ENCODE measurements at places on chromosomes 5 and 9.

DNA sequence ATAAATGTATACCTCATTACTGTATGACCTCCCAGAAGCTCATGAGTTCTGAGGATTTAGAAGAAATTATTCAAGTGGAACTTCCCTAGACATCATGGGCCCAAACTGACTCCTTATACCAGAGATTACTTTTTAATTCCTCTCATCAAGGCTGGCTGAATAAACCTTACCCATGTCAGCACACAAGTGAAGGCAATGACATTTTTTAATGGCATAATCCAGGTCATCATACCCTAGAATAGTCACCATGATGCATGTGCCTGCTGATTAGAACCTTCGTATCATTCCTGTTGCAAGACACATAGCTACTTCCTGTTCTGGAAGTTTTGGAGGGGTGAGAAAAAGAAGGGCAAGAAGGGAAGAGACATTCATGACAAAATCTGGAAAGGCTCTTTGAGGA lies 49.8 kb upstream of the IFNK start:
- no peak for DNase-seq

GRCh38 chr5:67146574-67146973 lies 50.0 kb downstream of the CD180 start:
- no peak for DNase-seq

DNA sequence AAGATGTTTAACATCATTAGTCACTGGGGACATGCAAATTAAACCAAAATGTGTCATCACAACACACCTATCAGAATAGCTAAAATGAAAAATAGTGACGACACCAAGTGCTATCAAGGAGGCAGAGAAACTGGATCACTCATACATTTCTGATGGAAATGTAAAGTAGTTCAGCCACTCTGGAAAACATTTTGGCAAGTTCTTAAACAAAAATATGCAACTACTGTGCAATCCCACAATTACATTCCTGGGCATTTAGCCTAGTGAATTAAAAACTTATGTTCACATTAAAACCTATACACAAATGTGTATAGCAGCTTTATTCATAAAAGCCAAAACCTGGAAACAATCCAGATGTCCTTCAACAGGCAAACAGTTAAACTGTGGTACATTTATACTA lies 53.1 kb downstream of the SVEP1 start:
- no peak for DNase-seq

DNA sequence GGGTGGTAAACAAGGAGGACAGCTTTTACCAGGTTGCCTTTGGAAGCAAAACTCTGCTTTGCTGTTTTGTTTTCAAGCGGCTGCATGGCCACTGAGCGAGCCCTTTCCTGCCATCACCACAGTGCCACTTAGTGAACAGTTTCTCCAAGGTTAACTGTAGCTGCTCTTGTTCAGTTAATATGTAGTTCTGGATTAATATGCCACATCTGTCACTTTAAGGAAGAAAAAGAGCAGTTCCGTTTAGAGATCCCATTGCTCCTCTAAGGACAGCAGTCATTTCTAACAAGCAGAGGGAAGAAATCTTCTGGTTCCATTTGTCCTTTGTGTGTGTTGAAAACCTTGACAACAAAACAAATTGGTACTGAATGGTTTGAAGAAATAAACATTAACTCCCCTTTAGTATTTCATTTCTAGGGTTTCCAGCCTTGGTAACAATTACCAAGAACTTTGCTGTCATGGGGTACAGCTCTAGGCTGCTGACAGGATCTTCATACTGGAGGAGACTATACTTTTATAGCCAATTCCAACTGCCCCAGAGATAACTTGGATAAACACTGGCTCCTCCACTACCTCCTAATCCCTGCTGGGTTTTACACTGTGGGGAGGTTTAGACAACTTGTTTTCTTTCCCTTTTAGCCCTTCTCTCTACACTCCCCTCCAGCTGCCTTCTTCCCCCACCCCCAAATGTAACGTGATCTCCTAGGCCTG lies 10.3 kb upstream of the ABL1 start:
- no peak for DNase-seq

DNA sequence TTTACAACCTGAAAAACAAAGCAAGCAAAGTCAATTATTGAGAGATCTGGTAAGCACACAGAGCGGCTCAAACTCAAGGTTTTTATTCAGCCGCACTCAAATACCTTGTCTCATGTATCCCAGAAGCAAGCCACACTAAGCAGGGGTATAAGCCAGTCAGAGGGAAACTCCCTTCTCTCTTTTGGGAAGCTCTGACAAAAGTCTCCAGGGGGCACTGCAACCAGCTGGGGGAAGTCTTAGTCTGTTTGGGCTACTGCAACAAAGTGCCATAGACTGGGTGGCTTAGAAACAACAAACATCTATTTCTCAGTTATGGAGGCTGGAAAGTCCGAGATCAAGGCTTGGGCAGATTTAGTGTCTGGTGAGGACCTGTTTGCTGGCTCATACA lies 246.0 kb downstream of the ENC1 start:
- no peak for DNase-seq

GRCh38 chr5:25688156-25688555 lies 1043.4 kb upstream of the CDH10 start:
- DNase-seq = no peak

- DNase-seq = no peak
These were observed 104.4 kb downstream of the ACTL7B start for GRCh38 chr9:108751369-108751768.

DNA sequence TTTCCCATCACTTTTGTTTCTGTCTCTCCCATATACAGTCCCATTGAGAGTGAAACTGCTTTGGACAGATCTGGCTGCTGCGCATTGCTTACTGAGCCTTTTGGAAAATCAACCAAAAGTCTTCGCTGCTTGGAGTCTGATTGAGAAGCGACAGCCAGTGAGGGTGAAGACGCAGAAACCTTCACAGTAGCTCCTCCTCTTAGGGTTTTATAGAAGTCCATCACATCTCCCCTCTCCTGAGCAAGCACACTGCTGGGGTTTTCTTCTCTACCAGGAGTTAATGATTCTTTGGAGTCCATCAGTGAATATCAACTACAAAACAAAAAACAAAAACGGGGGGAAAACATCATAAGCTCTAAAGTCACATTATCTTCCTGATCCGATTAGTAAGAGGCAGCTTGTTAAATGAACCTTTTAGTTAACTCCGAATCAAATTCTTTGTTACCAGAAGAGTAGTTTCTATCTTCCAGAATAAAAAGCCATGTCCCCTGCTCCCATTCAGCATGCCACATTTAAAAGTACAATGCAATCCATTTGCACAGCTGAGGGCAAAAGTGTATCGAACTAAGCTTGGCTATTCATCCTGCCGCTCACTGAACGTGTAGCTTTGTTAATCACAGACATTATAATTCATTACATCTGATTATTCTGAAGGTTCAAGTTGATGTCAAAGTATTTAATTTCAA lies 2.8 kb downstream of the NR3C1 start:
- DNase-seq = no peak

GRCh38 chr5:59564895-59565294 lies 328.6 kb downstream of the PDE4D start:
- no peak for DNase-seq

GRCh38 chr5:41371738-41372137 lies 138.7 kb downstream of the PLCXD3 start:
- DNase-seq = no peak

DNA sequence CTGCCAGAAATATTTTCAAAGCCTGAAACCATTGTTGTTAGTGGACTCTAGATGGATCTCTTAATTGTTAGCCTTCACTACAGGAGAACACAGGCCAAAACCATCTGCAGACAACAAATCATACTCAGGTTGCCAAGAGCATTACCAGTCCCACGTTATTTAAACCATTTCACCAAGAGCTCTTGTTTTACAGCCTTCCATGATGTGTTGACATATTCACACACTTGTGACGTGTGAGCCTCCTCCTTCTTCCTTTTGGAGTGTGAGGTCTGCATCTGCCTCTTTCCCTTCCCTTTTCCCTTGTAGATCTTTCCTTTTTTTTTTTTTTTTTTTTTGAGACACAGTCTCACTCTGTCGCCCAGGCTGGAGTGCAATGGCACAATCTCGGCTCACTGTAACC lies 279.0 kb downstream of the AUH start:
- no peak for DNase-seq

GRCh38 chr9:90088434-90088833 lies 483.6 kb downstream of the GADD45G start:
- DNase-seq = no peak

DNA sequence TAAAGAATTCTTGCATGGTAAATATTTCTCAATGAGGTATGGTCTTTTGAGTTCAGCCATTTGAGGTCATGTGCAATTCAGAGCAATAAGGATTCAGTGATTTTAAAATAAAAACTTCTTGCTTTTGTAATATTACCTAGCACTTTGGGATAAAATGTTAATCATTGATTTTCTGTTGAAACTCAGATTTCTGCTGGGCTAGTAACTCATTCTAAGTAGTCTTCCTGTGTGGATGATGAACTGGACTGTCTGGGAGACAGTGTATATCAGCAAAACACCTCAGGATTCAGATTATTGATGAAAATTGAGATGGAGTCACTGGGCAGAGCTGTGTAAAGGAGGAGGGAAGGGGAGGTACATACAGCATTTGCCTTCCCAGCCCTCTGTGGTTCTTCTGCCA lies 10.8 kb upstream of the PSAT1 start:
- no peak for DNase-seq

- DNase-seq = no peak
These were observed 344.3 kb downstream of the RAB3C start for GRCh38 chr5:58927181-58927580.

DNA sequence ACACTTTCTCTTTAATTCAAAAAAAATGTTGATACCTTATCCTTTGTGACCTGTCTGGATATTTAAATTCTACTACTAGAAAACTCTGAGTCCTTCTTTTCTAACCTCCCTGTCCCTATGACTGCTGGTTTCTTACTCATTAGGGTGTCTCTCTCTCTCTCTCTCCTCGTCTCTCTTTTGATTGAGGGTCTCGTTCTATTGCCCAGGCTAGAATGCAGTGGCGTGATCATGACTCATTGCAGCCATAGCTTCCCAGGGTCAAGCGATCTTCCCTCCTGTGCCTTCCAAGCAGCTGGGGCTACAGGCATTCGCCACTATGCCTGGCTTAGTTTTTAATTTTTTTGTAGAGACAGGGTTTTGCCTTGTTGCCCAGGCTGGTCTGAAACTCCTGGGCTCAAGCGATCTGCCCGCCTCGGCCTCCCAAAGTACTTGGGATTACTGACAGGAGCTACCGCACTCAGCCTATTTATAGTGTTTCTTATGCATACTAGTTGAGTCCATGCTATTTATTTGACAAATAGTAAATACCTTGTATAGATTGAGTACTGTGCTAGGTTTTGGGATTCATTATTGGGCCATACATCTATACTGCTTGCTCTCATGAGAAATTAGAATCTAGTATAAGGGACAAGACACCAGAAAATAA lies 61.9 kb downstream of the NSD1 start:
- no peak for DNase-seq

DNA sequence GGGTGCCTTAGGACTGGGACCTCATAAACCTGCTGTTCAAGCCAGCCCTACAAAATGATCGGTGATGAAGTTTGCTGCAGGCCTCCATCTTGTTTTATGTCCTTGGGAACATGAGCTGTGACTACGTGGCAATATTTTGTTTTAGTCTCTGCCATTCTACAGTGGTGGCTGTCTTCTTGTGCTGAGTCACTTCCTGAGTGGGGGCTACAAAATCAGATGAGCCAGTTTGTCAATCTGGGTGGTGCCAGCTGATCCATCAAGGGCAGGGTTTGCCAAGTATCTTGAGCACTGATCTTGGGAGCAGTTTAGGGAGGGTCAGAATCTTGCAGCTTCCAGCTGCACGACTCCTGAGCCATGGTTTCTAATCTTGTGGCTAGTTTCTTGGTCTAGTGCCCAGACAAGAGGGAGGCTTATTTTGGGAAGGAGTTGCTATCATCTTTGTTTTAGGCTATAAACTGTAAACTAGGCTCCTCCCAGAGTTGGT lies 94.7 kb downstream of the YTHDC2 start:
- DNase-seq = no peak

GRCh38 chr5:60649288-60649917 lies 50.6 kb downstream of the DEPDC1B start:
- DNase-seq = no peak

- DNase-seq = no peak
These were observed 178.8 kb downstream of the TRIO start for GRCh38 chr5:14321936-14322335.

DNA sequence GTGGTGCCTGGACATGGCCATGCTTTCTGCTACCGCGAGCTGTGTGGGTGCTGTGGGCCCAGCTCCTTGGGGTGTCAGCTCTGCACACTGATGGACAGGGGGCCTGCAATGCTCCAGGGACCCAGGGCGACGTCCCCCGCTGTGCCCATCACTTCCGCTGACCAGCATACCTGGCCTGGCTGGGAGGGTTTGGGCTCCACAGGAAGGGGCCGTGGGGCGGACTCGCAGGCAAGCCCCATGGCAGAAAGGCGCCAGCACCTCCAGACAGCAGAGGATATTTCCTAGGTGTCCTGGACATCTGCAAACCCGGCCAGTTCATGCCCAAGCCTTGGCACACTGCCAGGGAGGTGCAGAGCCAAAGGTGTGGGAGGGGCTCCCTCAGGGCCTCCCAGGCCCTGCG lies 295.8 kb upstream of the IRX4 start:
- no peak for DNase-seq

DNA sequence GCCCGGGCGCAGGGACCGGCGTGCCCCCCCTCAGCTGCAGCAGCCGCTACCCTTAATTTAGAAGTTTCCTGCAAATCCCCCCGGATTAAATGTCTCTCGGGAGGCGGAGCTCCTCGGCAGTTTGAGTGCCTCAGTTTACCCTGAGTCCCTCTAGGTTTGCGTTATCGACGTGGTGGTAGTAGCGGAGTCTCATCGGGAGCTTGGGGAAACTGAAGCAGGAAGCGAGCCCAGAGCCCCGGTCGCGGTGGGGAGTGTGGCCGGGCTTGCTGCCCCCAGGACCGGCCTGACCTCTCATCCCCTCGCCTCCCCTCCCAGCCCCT lies 529 bp upstream of the TPM2 start:
- no peak for DNase-seq

GRCh38 chr5:643811-644271 lies 31.7 kb downstream of the CEP72 start:
- no peak for DNase-seq

GRCh38 chr9:76395381-76395780 lies 1.2 kb upstream of the RFK start:
- no peak for DNase-seq

GRCh38 chr9:124839612-124840299 lies 13.5 kb upstream of the WDR38 start:
- DNase-seq = no peak

DNA sequence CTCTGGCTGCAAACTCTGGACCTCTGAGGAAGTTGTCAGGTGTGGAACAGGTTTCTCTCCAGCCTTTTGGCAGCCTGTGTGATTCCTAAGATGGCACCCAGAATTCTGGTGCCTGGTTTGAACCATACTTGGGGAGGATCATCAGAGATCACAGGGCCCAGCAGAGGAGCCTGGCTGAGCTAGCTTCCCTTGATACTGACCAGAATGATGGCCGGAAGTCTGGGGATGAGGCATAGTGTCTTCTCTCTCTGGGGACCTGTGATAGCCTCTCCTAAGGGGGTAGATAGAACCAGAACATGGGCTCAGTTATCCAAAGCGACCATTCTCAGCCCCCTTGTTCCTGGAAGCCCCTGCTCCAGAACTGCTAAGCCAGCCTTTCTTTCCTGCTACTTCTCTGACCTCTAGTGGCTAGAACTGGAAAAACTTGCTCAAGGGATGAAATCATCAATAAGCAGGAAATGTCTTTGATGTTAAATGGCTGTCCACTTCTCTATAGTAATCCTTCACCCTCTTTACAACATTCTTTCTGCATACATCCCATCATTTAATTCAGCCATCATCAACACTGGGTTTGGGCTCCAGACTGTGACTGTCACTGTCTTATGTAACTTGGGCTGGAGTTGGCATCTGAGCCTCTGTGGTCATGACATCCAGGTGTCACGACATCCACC lies 55.1 kb downstream of the C9orf152 start:
- DNase-seq = peak; percentile 34

GRCh38 chr9:70049236-70049635 lies 5.6 kb downstream of the MAMDC2 start:
- DNase-seq = no peak
